ENCODE measurements at places on chromosomes 7 and 10. TPM values are rescaled to one million over a fixed set of nuclear protein-coding genes. Genes with fewer than 3 reads are reported as not detected.

GRCh38 chr10:42367532-42368230, 270.7 kb downstream of the ZNF33B start:
- DNase-seq, result peak; percentile 97

DNA sequence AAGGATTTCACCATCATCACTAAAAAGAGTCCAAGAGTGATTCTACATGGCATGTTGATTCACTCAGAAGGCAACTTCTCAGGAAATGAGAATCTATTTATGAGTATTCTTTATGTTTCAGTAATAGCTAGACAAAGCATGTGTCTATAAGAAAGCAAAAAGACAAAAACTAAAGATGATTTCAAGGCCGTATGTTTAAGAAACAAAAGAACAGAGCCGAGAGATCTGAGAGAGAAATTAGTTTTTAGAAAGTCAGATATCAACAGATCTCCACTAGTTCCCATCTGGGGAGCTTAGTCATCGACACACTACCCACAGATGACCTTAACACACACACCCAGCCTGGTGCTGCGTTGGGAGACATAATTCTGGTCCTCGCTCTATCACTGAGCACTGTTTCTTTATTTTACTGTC, 21.0 kb downstream of the PIP4K2A start:
- DNase-seq, result no peak

Gene NRCAM
- total RNA-seq, result 0.79 TPM

DNA sequence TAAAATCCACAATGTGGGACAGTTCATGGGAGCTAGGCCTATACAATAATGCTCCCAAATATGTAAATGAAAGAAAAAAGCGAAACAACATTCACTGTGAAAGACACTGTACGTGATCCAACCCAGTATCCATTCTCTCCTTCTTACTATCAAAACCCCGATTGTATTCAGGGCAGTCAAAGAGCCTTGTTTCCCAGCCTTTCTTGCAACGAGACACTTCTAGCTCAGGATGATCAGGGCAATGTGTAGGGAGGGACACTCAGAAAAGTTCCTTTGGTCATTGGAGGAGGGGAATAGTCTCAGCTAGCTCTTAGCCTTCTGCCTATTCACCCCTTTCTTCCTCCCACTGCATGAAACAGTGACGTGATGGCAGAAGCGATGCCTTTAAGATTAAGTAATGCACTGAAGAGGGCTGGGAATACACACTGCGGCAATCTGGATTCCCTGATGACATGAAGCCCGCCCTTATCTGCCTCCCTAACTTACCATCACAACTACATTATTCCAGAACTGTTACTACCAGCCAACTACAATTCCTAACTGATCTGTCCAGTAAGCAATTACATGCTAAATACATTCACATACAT, 27.3 kb downstream of the UBE2H start:
- no peak for DNase-seq

GRCh38 chr10:102642736-102643335, 1.4 kb upstream of the TRIM8 start:
- DNase-seq, result peak; percentile 59

- DNase-seq, result no peak
Observed at GRCh38 chr10:33179067-33179466, 155.4 kb downstream of the NRP1 start.

Gene SEMA4G
- total RNA-seq, result not detected

DNA sequence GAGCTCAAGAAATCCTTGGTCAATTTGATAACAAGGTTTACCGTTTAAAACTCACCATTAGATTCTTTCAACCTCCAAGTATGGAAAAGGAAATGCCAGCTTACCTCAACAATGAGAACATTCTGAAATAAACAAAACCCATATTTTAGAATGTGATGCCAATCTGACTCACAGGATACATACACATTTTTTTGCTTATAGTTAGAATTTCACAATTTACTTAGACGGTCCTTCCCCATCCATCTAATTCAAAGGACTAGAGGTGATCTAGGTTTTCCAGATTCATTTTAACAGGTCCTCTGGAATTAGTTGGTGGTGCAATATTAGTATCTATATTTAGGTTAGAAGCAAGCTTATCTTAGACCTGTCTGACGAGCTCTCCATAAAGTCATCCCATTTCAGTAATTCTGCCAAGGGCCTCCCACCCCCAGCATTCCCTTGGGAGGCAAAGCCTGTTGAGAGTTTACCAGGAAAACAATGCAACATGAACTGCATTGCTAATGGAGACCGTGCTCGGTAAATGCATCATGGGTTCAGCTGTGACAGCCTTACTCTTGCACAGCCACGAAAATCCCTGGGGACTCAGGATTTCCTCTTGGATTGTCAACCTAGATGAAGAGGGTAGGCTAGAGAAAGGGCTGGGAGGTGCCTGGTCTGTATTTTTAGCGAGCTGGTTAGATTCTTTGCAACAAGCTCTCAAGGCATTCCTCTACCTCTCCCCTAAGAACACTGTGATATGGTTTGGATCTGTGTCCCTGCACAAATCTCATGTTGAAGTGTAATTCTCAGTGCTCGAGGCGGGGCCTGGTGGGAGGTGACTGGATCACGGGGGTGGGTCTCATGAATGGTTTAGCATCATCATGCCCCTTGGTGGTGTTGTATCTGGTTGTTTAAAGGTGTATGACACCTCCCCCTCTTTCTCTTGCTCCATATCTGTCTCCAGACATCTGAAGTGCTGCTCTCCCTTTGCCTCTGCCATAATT, 93.8 kb downstream of the PRTFDC1 start:
- DNase-seq, result peak; percentile 14

GRCh38 chr10:128519581-128519980, 393.4 kb upstream of the MKI67 start:
- DNase-seq, result peak; percentile 41

Data from MG63 (cell line).